ENCODE measurements at places on chromosomes 2 and 18.

GRCh38 chr2:158779621-158780020 is 15.5 kb upstream of the DAPL1 start:
- DNase-seq: no peak

GRCh38 chr2:9114458-9114857 is 92.2 kb upstream of the ASAP2 start:
- DNase-seq: no peak

- no peak for DNase-seq
These were observed 12.4 kb upstream of the ANKRD44 start for GRCh38 chr2:197322724-197323720.

DNA sequence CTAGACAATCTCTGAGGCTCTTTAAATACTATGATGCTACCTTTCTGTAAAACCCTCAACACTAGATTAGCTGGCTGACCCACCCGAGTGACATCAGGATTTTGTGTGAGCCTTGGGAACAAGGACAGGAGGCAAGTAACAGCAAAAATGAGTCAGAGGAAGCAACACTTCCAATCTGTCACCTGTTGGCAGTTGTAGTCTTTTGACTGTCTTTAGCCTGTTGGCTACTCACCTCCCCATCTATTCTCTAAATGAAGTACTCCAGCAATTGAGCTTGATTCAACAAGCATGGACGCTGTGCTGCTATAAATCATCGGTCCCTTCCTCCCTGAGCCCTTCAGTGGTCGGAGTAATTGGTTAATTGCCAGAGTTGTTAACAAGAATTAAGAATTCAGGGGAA is 898.7 kb downstream of the BCL11A start:
- no peak for DNase-seq

DNA sequence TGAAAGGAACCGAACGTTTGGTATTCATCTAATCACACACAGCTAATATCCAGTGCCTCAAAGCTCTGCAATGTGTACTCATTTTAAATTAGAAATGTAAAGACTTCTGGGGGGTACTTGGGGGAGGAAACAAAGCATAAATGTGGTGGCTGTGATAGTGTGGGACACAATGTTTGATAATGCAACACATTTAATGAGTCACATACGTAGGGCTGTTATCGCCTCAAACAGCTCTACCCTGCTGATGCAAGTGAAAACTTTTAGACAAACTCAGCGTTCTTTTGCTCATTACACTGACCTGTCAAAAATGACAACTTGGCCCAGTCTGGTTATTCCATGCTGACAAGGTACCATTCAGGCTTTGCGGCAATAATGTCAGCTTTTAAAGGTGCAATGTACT is 1227.1 kb upstream of the CELF4 start:
- DNase-seq: no peak

DNA sequence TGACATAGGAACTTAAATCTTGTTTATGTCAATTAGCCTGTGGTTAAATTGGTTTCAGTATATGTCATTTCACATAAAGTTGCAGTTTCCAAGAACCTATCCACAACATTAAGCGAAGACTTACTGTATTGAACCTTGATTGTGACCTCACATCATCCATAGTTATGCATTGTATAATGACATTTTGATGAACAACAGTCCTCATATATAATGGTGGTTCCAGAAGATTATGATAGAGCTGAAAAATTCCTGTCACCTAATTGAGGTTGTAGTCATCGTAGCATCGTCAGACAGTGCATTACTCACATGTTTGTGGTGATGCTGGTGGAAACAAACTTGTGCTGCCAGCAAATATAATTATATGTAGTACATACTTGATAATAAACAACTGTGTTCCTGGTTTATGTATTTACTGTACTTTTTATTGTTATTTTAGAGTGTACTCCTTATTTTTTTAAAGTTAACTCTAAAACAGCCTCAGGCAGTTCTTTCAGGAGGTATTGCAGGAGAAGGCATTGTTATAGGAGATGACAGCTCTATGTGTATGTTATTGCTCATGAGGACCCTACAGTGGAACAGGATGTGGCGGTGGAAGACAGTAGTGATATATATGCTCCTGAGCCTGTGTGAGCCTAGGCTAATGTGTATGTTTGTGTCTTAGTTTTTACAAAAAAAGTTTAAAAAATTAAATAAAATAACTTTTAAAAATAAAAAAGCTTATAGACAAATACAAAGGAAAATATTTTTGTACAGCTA is 56.6 kb downstream of the UBE2E3 start:
- no peak for DNase-seq

DNA sequence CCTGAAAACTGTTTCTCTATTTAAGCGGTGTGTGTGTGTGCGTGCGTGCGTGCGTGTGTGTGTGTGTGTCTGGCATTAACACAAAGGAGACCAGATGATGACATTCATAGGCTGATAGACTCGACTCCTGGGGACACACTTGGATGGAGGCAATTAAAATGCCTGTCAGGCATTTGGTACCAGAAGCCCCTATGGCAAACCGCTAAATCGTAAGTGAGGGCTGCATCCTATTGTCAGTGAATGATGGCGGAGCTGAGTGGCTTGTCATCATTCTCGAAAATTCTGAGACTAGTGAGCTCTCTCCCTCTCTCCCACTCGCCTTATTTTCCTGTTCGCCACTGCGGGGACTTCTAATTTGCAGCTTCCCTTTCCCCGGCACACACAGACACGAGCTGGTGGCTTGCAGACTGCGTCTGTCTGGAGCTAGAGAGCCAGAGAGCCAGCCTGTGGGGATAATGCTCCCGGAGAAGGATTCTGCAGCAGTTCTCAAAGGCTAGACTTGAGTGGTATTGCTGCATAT is 155.4 kb downstream of the MAP2 start:
- DNase-seq: no peak

- no peak for DNase-seq
These were observed 39.3 kb upstream of the C1GALT1C1L start for GRCh38 chr2:43715300-43716098.

- DNase-seq: no peak
These were observed 121.0 kb upstream of the KYNU start for GRCh38 chr2:142756430-142756829.

DNA sequence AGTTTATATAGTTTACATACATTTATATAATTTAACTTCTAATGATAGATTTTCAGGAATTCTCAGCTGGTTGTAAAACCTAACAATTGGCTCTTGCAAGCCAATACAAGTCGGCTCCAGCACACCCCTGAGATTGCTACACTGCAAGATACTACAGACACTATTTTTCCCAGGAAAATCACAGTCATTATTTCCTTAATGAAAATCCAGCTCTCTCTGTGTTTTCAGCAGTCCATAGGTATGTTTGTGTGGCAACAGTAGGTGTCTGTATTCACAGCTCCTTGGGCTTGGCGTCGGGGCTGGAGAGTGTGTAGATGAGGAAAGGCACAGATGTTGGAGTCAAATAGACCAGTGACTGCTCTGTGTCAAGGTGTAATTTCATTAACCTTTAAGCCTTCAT is 78.7 kb upstream of the SPTBN1 start:
- no peak for DNase-seq

GRCh38 chr2:28350196-28350595 is 42.5 kb upstream of the FOSL2 start:
- DNase-seq: no peak

DNA sequence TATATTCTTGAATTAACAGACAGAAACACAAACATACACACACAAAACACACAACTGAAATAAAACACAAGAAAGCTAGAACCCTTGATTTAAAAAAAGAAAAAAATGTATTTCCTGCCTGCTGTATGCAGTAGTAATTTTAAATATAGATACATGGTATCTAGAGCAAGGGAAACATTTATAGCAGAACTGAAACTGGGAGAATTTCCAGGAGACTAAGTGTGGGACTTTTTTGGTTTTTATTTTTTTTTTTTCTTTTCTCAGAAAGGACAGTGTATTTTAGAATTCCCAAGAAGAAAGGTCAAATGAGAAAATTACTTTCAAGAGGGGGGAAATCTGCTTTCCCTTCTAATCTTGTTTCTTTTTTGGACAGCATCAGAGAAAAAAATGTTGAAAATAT is 558.9 kb upstream of the PKDCC start:
- no peak for DNase-seq

- DNase-seq: no peak
These were observed 659 bp downstream of the ZNF142 start for GRCh38 chr2:218658671-218659257.

GRCh38 chr2:70851704-70852103 is 16.1 kb upstream of the CD207 start:
- peak; percentile 89 for DNase-seq

Measured in natural killer cell treated with Interleukin-12 subunit alpha and Interleukin-12 subunit beta and Interleukin-15 and Interleukin-18, amount 100 ng/mL, for 72 hours (primary cell).